ENCODE measurements at places on chromosomes 3 and 15. TPM values are rescaled to one million over a fixed set of nuclear protein-coding genes. Genes with fewer than 3 reads are reported as not detected.

The CEP19 gene
- total RNA-seq, result 1.4 TPM

The TJP1 gene
- 98.8 TPM for total RNA-seq

The TGM5 gene
- 1.5 TPM for total RNA-seq

The TRIM42 gene
- not detected for total RNA-seq

The WDR93 gene
- total RNA-seq, result not detected

The PLCL2 gene
- total RNA-seq, result 5.4 TPM

The FRMD5 gene
- total RNA-seq, result 2.7 TPM

The PLA1A gene
- 0.14 TPM for total RNA-seq

The MKRN3 gene
- 3.4 TPM for total RNA-seq

The LSAMP gene
- not detected for total RNA-seq

The OIP5 gene
- 0.28 TPM for total RNA-seq

The STARD5 gene
- total RNA-seq, result 5.1 TPM

The ABHD5 gene
- 55.5 TPM for total RNA-seq

The CLDN18 gene
- not detected for total RNA-seq

Measured in nasal cavity respiratory epithelium epithelial cell of viscerocranial mucosa (primary cell).